ENCODE measurements at places on chromosomes 4 and X.

DNA sequence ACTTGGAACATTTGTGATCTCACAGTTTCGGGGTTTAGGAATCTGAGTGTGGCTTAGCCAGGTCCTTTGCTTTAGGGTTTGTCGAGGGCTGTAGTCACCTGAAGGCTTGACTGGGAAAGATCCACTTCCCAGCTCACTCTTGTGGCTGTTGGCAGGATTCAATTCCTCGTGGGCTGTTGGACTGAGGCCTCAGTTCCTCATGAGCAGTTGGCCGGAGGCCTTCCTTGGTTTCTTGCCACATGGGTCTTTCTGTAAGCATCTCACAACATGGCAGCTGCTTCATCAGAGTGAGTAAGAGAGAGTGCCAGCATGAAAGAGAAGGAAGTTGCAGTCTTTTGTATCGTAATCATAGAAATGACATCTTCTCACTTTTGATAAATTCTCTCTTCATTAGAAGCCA is 11.1 kb downstream of the TXLNG start:
- DNase-seq = peak; percentile 51

GRCh38 chr4:184544788-184545409 is 70.5 kb upstream of the IRF2 start:
- DNase-seq = no peak

GRCh38 chrX:142680038-142680437 is 345.7 kb upstream of the SPANXN4 start:
- no peak for DNase-seq

GRCh38 chrX:39559229-39559628 is 538.5 kb downstream of the BCOR start:
- DNase-seq = no peak

GRCh38 chr4:94636004-94636403 is 121.8 kb upstream of the BMPR1B start:
- no peak for DNase-seq

GRCh38 chr4:40256329-40256728 is 59.5 kb downstream of the RHOH start:
- DNase-seq = no peak

GRCh38 chr4:144809056-144809640 is 163.2 kb downstream of the HHIP start:
- DNase-seq = no peak

GRCh38 chr4:21656832-21657231 is 291.7 kb downstream of the KCNIP4 start:
- no peak for DNase-seq

GRCh38 chrX:31199056-31199839 is 127.4 kb upstream of the FTHL17 start:
- no peak for DNase-seq

GRCh38 chr4:74072739-74073138 is 26.3 kb downstream of the CXCL2 start:
- no peak for DNase-seq

GRCh38 chr4:40737879-40738278 is 11.9 kb upstream of the NSUN7 start:
- DNase-seq = no peak

DNA sequence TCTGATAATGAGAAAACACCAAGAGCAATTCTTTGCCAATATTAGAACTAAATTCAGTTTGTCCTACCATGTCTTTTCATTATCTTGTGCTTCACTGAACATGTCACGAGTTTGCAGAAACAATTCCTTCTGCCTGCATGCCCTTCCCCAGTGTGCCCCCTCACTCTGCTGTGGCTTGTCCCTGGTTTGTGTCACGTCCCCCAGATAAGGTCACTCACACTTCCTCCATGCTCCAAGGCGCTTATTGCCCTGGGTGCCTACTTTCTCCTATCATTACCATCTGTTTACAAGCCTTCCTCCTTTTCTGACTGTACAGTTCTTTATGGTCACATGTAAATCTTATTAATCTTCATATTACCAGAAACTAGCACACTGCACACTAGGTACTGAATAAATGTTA is 394.1 kb downstream of the KCNIP4 start:
- no peak for DNase-seq

GRCh38 chr4:159355466-159355865 is 252.6 kb downstream of the RAPGEF2 start:
- DNase-seq = no peak

DNA sequence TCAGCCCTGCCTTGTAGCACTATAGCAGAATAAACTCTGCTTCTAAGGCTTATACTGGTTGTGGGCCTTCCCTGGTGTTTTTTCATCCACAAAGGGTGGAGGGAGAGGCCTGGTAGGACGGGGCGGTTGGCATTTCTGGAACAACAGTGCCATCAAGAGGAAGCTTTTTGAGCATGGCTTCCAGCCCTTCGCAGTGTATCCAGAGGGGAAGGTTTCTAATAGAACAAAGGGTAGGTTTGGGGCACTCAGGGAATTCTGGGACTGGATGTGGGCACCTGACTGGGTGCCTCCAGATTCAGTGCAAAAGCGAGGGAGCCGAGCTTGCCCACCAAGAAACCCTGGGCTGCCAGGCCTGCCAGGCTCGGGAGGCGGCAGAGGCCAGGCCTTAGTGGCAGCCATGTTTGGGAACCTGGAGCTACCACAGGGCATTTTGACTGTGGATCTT is 229.6 kb upstream of the AGTR2 start:
- DNase-seq = peak; percentile 85

DNA sequence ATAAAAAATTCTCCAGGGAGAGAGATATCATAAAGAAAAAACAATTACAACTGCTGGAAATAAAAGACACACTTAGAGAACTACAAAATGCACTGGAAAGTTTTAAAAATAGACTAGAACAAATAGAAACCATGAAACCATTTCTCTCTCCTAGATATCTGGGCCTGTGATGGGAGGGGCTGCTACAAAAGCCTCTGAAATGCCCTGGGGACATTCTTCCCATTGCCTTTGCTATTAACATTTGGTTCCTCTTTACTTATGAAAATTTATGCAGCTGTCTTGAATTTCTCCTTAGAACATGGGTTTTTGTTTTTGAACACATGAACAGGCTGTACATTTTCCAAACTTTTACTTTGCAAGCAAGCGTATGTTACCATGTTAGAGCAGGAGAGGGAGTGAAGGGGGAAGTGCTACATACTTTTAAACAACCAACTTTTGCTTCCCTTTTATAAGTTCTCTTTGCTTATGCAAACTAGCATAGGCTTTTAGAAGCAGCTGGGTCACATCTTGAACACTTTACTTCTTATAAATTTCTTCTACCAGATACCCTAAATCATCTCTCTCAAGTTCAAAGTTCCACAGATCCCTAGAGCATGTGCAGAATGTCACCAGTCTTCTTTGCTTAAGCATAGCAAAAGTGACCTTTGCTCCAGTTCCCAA is 47.9 kb upstream of the PACRGL start:
- peak; percentile 73 for DNase-seq

GRCh38 chr4:3775005-3775404 is 8.8 kb downstream of the ADRA2C start:
- DNase-seq = no peak

GRCh38 chrX:139020801-139021200 is 309.3 kb upstream of the FGF13 start:
- DNase-seq = peak; percentile 59

DNA sequence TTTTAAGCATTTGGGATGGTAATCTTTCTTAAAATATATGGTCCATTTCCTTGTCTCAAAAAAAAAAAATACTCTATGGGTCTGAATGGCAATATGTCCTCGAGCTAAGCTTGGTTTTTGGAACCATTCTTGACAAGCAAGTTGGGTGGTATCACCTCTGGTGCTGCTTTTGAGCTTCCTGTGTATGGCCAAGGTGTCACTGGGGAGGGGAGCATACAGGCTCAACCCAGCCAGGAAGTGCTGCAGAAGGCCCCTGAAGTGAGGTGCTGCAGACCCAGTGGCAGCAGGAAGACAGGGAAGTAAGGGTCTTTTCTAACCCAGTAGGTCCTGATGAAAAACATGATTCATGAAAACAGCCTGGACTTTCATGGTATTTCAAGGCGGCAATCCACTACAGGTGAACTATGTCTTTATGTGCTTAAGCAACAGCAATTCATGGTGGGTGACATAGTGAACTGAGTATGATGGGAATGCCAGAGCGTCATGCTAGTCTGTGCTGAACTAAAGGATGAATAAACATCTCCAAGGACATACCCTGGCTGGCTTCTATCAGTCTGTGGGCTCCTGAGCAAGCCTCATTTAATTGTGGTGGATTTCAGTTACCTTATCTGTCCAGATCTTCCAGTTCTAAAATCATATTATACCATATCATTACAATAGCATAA is 15.1 kb downstream of the TRAPPC2 start:
- no peak for DNase-seq

GRCh38 chr4:4524364-4524763 is 17.5 kb downstream of the STX18 start:
- DNase-seq = no peak

DNA sequence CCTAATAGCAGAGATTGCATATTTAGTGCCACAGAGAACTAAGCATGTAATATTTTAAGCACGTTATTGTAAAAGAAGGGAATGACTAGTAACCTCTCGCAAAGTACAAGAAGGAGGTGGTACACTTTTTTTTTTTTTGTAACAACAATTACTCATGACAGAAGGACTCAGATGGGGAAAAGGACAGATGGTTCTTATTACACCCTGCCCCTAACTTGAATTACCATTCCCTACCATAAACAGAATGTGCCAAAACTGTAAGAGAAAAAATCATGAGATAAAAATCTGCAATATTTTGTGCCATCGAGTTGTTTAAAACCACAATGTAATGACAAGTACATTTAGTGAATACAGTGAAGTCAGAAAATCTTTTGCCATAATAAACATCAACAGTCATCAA is 33.0 kb upstream of the RAPGEF2 start:
- DNase-seq = no peak

- DNase-seq = peak; percentile 77
Measured at GRCh38 chrX:20252381-20253231, 14.1 kb downstream of the RPS6KA3 start.

DNA sequence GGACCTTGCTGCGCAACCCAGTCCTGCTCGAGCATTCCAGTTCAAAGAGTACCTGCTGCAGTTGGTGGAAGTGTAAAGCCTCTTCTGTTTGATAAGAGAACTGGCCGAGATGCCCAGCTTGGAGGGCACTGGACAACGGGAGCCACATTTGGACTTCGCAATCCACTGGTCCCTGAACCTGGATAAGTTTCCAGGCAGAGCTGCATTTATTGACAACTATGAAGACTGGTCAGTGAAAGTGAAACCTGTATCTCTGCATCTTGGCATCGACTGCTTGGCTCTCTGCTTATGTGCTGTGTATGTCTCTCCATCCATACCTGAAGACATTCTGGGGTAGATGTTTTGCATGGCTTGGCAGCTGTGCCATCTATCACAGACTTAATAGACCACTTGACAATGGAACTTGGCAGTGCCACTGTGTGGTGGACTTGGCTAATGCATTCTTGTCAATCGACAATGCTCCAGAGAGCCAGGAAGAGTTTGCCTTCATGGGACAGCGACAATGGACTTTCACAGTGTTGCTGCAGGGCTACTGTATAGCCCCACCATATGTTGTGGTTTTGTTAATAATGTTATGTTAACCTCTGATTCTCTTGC is 43.5 kb upstream of the ZBTB33 start:
- DNase-seq = no peak

DNA sequence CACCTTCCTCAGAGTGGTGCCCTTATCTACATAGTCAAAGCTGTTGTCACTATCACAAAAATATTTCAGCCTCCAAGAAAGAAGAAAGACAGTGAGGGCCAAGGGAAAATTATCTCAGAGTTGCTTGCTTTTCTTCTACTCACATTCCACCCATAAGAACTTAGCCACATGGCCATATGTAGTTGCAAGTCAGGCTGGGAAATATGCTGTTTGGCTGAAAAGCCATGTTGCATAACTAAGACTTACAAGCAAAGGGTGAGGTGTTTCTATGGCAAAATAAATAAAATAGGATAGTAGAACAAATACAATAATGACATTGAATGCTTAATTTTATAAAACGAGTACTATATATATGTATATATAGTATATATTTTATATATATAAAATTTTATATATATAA is 365.9 kb upstream of the PABPC4L start:
- DNase-seq = no peak

DNA sequence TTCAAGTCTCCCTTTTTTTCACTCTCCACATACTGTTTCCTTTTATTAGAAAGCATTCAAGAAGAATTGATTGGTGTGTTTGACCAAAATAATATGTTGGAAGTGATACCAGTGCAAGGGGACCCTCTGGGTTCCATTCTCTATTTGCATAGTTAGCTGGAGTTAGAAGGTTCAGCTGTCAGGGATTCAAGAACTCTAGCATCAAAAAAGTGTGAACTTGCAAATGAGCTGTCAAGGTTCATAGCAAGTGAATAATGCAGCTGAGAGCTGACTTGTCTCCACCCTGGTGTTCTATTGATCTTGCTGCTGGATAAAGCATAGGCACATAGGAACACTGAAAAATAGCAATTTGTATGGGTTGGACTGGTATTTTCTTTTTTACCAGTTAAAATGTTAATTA is 73.2 kb downstream of the SORBS2 start:
- DNase-seq = no peak

GRCh38 chr4:152825336-152825735 is 45.6 kb downstream of the ARFIP1 start:
- no peak for DNase-seq

DNA sequence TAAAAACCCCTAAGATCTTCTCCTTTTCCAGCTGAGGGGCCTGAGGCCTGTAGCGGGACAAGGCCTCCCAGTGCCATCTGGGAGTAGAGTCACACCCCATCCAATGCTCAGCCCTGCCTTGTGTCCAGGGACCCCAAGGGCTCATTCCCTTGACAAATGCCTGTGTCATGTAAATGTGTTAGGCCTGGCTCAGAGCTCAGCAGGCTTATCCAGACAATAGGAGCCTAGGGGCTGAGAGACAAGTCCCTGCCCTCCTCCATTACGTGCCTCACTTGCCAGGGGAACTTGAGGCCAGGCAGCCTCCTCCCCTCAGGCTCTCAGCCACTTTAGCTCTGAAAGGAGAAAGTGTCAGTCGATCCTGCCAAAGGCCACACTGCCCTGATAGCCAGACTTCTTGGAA is 166.8 kb upstream of the MAMLD1 start:
- DNase-seq = no peak

GRCh38 chrX:67105758-67106116 is 438.1 kb upstream of the AR start:
- no peak for DNase-seq

- DNase-seq = peak; percentile 75
Measured at GRCh38 chr4:3440979-3441500, 728 bp upstream of the HGFAC start.

- DNase-seq = no peak
Measured at GRCh38 chr4:128364565-128364964, 77.0 kb upstream of the PGRMC2 start.

DNA sequence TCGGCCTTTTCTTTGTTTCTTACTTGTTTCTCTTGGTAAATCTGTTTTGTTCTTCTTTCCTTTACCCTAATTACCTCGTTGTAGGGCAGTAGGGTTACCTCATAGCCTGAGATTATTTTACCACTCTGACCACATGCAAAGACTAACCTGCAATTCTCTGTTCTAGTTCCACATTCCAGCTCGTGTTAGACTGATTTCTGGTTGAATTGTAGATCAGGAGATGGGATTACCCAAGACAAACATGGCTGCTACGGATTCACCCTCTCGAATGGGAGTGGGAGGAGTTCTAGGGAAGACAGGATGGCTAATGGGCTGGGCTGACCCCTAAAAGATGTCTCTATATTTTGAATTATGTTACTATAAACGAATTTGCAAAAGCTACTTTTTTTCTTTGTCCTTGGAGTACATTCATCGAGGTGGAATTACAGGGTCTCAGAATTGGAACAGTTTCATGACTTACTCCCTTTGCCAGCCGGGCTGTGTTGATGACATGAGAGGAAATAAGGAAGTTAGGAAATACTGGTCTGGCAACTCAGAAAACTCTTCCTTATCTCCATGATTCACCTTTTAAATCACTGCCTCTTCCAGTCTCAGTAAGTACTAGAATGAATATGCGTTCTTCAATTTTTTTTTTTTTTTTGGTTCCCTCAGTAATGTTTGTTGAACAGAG is 36.7 kb upstream of the FBXW7 start:
- DNase-seq = peak; percentile 69
